ENCODE measurements at places on chromosomes 7 and 10.

DNA sequence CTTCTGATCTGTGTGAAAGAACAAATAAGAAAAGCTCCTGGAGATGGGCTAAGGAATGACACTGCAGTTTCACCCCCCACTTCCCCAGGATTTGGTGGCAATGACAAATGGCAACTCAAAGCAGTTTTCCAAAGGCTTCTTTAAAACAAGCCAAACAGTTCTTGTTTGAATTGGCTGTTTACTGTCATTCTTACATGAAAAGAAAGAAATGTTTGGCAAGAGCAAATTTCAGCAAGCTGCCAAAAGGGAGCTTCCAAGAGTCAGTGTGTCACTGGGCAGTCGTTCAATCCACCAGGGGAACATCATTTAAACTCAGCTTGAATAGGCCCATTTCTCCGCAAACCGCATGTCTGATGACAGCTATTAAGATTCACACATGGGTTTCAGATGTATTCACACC is 119.0 kb upstream of the RHOBTB1 start:
- no peak for DNase-seq

- peak; percentile 19 for DNase-seq
These were observed 66.8 kb downstream of the LYZL2 start for GRCh38 chr10:30562787-30563186.

DNA sequence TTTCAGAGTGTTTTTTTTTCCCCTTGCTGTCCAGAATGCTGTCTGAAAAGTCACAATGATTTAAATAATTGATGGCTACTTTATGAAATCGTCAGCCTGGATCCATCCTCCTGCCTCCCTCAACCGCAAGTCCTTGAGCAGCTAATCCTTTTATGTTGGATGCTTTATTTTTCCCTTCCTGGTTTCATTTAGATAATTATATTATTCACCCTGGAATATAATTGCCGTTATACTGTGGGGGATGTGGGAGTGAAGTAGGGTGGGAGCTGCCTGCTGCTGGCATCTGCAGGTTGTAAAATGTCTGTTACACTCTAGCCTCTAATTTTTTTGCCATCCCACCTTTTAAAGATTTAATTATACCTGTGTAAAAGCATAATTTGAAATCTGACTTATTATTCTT is 290.5 kb upstream of the LRGUK start:
- DNase-seq, result no peak

- no peak for DNase-seq
These were observed 92.6 kb upstream of the RAB11FIP2 start for GRCh38 chr10:118139321-118139720.

GRCh38 chr7:35676211-35676610 is 18.7 kb downstream of the HERPUD2 start:
- DNase-seq, result no peak

DNA sequence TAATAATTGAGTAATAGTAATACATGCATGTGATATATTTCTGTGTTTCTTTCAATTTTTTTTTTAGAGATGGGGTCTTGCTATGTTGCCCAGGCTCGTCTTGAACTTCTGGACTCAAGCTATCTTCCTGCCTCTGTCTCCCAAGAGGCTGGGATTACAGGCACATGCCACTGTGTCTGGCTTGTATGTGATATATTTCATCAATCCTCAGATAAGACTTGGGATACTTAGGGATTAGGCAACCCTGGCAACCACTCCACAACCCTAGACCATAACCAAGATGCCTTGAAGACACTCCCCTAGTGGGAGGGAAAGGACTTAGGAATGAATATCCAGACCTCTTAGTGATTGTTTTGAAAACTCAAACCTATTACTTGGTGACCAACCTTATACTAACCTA is 154.8 kb downstream of the CCDC3 start:
- no peak for DNase-seq

GRCh38 chr7:151351967-151352366 is 10.4 kb downstream of the NUB1 start:
- DNase-seq, result peak; percentile 15

Measured in activated T-cell treated with anti-CD3 and anti-CD28 coated beads for 48 hours (primary cell).